ENCODE measurements at places on chromosomes 2 and 18.

DNA sequence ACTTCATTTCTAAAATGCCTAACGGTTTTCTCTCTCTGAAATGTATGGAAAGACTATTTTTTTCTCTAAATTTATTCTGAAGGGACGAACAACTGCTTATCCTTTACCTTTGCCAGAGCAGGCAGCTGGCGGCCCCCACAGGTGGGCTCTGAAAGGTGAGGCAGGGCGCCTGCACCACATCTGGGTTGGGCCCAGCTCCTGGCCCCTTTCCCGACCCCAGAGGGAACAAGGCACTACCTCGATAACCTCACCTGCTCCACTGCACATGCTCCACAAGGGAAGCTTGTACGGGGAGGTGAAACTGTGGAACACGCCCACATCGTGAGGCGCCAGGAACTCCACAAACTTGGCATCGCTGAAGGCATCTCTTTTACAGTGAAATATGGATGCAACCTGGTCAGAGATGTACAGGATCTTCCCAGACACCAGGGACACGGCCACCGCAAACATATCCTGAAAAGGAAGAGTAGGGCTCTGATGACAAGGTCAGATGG is 17.3 kb downstream of the PER2 start:
- no peak for DNase-seq

GRCh38 chr2:26763019-26763418 is 1.1 kb upstream of the SLC35F6 start:
- DNase-seq: no peak

GRCh38 chr2:2324565-2325101 is 6.4 kb downstream of the MYT1L start:
- peak; percentile 70 for DNase-seq

DNA sequence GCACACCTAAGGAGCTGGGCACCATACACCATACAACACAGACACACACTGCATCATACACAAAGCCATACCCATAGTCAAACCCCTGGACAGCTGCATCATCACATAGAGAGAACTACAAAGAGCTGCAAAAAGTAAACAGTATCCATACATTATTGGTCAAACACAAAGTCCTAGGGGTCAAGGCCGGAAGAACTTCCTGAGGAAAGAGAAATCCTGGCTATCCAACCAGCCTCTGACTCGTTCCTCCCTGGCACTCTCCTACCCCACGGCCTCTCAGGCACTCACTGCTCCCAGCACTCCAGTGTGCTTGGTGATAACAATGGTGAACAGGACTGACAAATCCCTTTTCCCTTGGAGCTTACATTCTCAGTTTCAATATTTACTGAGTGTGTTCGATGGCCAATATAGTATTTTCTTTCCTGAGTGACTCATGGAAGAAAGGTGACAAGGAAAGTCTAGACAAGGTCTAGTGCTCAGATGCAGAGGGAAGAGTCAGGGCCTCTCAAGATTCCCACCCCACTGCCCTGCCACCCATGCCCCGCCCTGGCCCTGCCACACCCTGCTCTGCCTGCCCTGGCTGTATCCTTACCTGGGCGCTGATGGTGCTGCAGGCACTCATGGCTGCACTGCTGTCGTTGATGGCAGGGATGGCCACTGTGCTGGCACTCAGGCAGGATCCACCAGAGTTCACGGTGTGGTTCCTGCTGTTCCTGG is 3.4 kb downstream of the CFAP65 start:
- no peak for DNase-seq

DNA sequence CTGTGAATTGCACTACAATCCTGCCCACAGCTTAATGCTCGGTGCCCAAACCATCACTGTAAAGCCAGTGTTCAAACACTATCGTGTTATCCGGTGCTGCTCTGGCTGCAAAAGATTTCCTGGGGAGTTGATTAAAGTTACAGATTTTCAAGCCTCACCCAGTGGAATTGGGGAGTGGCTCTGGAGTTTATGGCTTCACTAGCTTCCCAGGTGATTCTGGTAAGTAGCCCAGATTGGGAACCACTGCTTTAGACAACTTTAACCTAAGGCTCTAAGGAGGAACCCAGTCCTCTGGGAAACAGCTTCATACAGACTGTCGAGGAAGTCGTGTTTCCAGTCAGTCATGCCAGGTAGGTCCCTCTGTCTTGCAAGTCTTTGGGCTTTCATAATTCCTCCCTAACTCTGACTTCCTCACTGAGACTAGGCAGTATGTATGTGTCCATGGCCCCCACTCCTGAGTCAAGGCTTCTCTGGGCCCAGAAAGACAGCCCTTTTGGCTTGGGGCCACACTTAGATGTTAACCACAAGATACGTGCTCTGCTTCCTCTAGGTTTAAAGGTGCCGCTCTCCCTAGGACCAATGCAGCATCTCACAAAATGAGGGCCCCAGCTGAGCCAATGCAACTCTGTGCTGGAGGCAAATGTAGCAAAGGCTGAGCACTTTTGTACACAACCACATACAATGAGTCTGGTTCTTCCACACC is 299.7 kb downstream of the PRKCE start:
- DNase-seq: no peak

GRCh38 chr2:138421971-138422335 is 79.6 kb upstream of the SPOPL start:
- DNase-seq: no peak

DNA sequence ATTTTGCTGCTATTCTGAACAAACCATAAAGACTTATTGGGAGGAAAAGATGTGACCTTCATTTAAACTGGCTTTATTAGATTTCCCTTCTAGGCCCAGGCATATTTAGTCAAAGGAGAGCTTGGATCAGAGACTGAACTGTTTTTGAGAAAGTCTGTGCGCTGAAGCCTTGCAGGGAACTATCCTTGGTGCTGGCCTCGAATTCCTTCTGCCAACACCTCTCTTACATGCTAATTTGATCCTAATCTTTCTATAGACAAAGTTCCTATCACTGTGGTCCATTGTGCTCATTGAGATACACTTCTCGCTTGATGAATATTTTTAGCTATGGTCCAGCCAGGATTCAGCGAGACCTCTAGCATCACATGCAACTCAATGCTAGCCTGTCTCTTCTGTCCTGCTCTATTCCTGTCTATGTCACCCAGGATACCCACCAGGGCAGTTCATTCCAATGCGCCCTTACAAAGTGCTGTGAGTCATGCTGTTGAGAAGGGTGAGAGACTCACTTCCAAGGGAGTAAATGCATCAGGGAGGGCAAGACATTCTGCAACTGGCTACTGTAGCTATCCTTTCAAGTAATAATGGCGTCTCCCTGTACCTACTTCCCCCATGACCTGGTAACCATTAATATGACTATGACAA is 356.7 kb upstream of the LYPD1 start:
- no peak for DNase-seq

GRCh38 chr2:236523249-236523648 is 46.4 kb upstream of the ACKR3 start:
- DNase-seq: no peak

DNA sequence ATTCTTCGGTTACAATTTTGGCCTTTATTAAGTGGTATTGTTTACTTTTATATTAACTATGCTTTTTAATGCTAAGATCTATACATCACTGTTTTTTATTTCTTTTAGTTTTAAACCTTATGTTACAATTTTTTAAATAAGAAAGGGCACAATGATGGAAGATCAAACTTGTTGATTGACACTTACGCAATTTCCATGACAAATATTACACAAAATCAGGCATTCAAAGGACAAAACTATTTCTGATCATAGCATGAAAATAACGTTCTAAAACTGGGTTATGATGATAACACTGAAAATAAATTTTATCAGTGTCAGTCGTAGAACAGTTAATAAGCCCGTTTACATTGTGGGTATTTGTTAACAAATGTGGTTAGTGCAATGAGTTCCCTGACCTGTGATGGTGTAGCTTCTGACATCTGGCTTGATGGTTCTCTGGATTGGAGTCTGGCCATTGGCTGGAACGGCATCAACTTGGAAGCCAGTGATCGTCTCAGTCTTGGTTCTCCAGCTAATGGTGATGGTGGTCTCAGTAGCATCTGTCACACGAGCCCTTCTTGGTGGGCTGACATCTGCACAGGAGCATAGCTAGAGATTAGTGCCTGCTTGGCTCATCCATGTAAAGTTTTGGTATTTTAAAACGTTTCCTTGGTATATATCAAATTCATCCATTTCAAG is 59.6 kb downstream of the FN1 start:
- DNase-seq: no peak

DNA sequence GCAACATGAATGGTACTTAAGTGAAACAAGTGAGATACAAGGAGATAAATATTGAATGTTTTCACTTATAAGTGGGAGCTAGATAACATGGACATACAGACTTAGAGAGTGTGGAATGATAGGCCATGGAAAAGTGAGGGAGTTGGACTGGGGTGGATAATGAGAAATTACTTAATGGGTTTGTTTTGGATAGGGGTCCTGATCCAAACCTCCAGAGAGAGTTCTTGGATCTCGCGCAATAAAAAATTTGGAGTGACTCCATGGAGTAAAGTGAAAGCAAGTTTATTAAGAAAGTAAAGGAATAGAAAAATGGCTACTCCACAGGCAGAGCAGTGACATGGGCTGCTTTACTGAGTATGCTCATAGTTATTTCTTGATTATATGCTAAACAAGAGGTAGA is 508.9 kb downstream of the CNTNAP5 start:
- DNase-seq: no peak

GRCh38 chr2:156023229-156023869 is 309.2 kb downstream of the NR4A2 start:
- no peak for DNase-seq

DNA sequence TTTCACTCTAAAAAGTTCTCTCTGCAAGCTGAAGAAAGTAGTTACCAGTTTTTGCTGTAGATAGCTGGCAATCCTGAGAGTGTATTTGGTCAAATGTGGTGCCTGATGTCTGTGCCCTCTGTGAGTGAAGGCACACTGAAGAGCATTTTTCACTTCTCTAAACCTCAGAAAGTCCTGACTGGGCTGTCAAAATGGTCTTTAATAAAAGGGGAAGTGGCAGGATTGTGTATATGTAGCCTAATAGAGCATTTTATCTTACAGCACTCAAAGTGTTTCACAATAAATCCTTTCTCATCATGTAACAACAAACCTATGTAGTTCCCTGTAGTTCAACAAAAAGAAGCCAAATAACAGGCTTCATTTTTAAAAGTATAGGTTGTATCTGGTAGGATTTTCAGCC is 1552.3 kb upstream of the SLC39A10 start:
- no peak for DNase-seq

DNA sequence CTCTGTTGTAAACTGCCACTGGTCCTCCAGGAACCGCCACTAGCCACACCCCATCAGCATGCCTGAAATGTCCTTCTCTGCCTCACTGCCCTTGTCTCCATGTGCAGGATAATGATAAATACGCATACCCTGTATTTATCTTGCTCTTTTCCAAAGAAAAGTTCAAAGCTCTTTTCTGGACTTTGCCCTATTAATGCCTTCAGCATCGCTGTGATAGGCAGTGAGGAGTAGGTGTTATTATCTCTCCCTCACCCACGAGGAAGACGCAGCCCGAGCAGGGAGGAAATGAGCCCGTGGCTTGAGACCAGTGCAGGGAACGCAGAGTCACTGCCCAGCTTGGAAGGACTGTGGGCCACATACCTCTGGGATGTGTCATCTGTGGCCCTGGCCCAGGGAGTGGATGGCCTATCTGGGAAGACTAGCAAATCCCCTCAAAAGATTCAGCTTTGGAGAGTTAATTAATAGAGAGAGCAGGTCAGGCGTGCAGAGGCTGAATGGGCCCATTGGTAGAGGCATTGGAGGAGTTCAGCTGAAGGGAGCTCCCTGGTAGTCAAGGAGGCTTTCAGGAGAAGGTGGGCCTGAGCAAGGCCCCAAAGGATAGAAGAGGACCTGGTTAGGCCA is 39.5 kb upstream of the MCFD2 start:
- DNase-seq: no peak

- DNase-seq: no peak
Measured at GRCh38 chr18:48955830-48956261, 5.1 kb upstream of the SMAD7 start.

GRCh38 chr2:85318222-85319074 is 9.3 kb downstream of the TGOLN2 start:
- DNase-seq: no peak

DNA sequence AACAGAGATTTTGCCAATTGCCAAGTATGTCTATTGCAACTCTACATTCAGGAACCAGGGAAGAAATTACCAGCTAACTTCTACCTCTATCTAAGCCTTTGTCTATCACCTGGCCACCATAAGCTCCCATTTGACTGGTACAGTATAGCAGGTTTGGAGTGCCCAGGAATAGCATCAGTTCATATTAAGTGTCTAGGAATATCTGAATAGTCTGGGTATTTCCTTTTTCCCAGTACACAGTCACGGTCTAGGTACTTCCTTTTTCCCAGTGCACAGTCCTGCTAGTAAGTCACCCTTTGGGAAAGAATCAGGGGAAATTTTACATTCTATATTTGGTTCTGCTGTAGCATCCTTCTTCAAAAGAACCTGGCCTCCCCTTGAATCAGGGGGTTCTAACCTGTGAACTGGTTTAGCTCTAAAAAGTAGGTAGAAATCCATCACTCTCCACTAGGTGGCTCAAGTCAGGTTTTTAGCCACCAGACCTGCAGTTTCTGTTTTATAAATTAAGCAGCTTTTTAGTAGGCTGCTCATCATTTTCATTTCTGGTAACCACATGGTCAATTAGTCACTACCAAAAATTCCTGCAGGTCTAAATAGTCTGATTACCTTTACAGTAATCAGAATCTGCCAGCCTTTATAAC is 49.3 kb upstream of the DNAJC10 start:
- DNase-seq: no peak

GRCh38 chr2:25161055-25161781 is 7.2 kb downstream of the POMC start:
- DNase-seq: no peak

DNA sequence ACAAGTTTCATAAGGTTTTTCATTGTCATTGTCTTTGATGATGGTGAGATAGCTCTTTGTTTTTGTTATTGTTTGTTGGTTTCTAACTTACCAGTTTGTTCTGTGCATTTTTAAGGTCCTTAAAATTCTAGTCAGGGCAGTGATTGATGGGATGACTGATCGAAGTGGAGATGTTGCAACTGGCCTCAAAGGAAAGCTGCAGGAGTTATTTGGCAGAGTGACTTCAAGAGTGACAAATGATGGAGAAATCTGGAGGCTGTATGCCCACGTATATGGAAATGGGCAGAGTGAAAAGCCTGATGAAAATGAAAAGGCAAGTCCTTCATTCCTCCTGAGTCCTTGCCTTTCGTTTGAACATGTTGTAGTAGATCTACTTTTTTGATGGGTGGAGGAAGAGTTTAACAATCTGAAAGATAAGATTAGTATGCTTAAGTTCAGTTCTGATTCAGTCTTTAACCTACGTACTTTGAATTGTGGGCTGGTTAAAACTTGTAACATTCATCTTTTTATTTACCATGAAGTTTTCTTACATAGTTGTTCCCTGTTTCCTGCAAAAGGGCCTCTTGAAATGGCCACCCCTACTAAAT is 135.8 kb upstream of the LTBP1 start:
- no peak for DNase-seq
